ENCODE measurements at places on chromosomes 12 and 14.

GRCh38 chr12:1517007-1517406 lies 77.4 kb downstream of the FBXL14 start:
- DNase-seq, result no peak

GRCh38 chr14:65007202-65007601 lies 20.5 kb downstream of the FNTB start:
- DNase-seq, result no peak

- DNase-seq, result no peak
Observed at GRCh38 chr14:52011523-52011922, 22.2 kb downstream of the RTRAF start.

DNA sequence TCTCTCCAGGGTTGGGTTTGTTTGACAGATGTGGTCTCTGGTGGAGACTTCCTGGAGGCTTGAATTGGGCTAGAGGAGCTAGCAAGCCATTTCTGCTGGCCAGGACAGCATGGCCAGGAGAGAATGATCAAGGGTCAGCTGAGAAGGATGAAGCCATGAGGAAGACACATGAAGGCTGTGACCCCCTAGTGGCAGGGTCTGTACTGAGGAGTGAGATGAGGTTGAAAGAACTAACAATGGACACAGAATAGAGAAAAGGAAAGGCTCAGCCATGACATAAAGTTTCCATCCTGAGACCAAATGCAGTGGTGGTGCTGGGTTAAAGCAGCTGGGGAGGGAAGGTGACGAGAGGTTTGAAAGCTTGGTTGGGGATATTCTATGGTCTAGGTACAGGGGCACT lies 89.9 kb downstream of the NT5DC3 start:
- no peak for DNase-seq

- peak; percentile 61 for DNase-seq
Observed at GRCh38 chr12:54191550-54192022, 2.8 kb upstream of the SMUG1 start.

DNA sequence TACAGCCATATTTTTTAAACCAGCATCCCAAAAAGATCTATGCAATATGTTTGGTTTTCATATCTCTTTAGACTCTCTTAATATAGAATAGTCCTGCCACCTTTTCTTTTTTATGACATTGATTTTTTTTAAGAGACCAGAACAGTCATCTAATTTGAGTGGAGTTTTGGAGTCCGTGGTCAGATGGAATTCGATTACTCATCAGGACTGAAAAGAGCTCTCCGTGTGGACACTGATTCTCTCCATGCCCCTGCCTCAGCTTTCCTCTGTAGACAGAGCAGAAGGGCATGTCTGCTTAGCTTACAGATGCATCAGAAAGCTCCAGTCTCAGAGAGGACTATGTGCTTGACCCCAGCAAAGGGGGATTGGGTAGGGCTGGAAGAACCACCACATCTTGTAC lies 27.8 kb downstream of the SMCO2 start:
- no peak for DNase-seq

GRCh38 chr12:126926023-126926594 lies 1340.9 kb upstream of the TMEM132C start:
- DNase-seq, result no peak

DNA sequence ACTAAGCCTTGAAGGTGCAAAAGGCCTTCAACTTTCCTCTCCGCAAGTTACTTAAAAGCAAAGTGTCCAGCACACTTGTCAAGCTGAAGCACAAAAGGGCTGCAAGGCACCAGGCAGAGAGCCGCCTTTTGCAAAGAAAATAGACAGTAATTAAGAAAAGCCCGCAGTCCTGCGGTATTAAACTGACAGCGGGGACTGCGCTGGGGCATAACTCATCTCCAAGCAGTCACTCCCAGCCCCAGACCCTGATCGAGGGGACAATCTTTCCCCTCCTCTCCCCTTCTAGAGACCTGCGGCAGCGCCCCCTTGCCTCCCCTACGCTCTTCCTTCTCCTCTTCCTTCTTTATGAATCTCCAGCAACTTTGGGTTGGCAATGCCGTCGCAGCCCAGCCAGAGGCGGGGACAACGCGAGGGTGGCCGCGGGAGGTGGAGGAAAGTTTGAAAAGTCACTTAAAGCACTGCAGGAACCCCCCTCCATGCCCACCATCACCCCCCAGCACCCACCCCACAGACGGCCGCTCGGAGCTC lies 200.9 kb upstream of the CAND1 start:
- DNase-seq, result no peak

GRCh38 chr12:80593766-80594165 lies 113.7 kb upstream of the MYF6 start:
- no peak for DNase-seq

- no peak for DNase-seq
Observed at GRCh38 chr14:99188731-99189191, 83.2 kb downstream of the BCL11B start.

- DNase-seq, result no peak
Observed at GRCh38 chr12:26768611-26769603, 64.1 kb downstream of the ITPR2 start.

GRCh38 chr12:43325786-43326185 lies 226.2 kb downstream of the ADAMTS20 start:
- no peak for DNase-seq

DNA sequence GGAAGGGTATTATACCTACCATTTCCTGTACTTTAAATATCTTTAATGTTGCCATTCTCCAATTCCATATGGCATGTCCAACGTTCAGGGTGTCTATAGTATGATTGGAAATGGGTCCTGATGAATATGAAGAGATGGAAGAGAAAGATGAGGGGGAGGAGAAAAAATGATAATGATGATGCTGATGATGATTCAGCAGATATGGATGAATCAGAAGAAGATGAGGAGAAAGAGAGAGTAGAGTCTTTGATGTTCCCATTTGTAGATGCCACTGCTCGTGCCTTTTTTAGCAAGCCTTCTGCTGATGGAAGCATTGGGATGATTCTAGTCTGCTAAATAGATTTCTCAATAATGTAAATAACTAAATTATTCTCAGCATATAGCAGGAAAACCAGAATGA lies 163.5 kb downstream of the PIK3C2G start:
- no peak for DNase-seq

- no peak for DNase-seq
Observed at GRCh38 chr12:30847259-30847658, 79.3 kb upstream of the TSPAN11 start.

- DNase-seq, result no peak
Observed at GRCh38 chr12:69898236-69898635, 73.2 kb downstream of the MYRFL start.

DNA sequence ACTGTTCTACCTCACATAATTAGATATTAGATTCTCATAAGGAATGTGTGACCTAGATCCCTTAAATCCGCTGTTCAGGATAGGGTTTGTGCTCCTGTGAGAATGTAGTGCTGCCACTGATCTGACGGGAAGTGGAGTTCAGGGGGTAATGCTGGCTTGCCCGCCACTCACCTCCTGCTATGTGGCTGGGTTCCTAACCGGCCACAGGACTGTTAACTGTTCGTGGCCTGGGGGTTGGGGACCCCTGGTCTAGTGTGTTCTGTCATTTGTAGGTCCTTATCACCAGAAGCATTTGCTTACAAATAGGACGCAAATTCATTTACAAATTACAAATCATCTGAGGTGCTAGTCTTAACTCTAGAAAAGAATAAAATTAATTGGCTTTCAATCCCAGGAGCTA lies 16.4 kb upstream of the TMEM30B start:
- no peak for DNase-seq

DNA sequence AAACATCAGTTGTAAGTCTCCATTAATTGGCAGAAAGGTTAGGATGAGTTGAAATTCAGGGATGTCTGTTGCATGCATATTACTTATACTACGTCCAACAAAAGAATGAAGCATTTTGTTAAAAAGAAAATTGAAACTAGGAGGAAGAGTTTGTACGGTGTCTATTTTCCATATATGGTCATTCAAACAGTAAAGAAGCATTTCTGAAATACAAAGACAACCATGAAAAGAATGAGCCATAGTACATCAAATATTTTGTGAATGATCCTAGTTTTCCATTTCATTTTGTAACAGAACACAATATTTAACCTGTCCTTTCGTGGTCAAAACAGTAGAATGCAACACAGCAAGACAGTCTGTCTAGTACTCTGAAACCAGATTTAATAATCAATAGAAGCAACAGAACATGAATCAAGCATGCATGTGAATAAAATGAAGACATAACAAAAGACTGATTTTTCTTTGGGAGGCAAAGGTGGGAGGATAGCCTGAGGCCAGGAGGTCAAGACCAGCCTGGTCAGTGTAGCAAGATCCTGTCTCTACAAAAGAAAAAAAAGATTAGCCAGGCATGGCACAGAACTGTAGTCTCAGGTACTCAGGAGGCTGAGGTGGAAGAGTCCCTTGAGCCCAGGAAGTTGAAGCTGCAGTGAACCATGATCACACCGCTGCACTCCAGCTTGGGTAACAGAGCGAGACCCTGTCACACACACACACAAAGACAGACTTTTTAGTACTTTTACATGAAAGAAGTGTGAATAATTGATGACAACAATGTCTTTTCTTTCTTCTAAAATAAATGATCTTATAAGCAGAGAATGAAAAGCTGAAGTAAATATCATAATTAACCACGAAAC lies 156.0 kb downstream of the LRIG3 start:
- no peak for DNase-seq

Measured in activated T-helper 1 cell treated with Interleukin-2 at 50 U/mL for 16 hours (primary cell).